ENCODE measurements at places on chromosomes 2 and 18.
A peak's percentile ranks its signal among the peaks of the same experiment; 100 is the strongest.

DNA sequence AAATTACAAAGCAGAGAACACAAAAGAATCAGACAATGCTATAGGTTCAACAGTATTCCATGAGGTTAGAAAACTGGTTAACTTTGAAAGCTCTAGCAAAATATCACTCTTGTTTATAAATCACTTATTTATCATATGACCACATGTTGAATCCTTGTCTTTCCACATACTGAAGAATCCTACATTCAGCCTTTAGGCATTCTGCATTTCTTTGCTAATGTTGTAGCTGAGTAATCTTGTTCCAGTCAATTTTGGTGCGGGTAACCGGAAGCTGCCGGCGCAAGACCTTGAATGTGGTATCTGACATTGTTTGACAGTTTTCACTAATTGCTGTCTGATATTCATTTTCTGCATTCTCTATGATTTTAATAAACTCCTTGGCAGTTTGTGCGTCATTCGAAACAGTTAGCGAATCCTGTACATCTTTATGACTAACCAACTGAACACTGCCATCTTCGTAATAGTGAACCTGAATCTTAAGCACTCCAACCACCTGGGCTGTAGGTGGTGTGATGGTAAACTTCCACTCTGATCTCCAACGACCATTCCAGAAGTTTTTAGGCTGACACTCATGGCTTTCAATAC lies 154.1 kb downstream of the BAZ2B start:
- no peak for DNase-seq

DNA sequence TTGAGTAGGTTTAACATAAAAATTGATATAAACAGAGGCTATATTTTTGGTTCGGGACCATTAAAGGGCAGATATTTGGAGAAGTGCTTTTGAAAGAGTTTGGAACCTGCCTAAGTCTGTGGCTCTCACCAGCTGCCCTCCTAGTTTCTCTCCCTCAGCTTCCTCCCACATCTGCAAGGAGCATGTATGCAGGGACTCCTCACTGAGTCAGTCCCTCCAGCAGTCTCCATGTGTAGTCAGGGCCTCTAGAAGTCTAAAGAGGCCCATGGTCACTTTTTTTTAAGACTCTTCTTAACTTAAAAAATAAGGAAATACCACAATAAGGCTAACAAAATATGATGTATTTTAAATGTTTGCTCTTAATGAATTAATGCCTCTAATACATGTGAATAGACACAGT lies 220.0 kb upstream of the TANK start:
- no peak for DNase-seq

DNA sequence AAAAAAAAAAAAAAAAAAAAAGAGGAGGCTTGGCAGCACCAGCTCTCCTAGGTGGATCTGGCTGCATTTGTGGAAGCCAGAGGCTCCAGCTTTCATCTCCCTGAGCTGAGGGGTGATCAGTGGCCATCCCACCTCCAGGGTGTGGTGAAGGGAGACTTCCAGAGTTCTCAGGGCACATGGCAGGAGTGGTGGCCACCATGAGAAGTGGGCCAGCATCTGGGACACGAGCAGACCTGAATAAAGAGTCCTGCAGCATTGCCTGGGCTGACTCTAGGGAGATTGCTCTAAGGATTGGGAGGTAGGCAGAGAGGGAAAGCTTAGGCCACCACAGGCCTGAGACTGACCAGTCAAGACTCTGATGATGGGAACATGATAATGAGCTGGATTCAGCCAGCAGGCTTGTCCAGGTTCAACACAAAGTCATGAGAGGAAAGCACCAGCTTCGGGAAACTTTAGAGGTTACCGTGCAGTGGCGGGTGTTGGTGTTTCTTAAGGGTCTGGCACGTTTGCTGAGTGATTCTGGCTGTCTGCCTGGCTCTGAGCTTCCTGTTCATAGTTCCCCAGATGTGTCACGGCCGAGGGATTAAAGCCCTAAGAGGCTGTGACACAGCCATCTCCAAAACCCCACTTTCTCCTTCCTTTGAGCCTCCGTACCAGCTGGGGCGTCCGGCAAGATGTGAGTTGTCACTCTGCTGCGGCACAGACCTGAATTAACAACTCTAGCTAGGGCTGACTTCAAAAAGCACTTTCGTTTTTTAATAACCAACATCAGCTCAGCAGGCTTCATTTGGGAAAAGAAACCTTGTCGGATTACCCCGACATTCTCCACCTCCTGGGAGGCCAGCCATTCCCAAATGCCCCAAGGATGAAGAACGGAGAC lies 38.3 kb upstream of the IL1R1 start:
- DNase-seq = peak; percentile 22

GRCh38 chr2:113277474-113278072 lies 1.1 kb downstream of the PAX8 start:
- DNase-seq = no peak

DNA sequence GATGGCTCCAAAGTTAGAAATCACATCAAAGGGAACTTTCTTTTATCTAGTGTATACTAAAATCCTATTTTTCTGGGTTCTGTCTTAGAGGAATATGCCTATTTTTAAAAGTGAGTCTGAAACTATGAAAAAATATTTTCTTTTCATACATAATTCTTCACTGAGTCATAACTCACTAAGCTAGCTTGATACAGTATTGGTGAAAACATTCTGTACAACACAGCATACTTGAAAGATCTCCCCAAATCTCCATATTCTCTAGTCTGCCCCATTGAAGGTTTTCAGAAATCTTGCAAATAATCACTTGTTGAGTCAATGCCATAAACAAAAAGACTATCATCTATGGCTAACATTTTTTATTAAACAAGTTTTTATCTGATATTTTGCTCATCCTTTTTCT lies 44.5 kb downstream of the COL3A1 start:
- no peak for DNase-seq

DNA sequence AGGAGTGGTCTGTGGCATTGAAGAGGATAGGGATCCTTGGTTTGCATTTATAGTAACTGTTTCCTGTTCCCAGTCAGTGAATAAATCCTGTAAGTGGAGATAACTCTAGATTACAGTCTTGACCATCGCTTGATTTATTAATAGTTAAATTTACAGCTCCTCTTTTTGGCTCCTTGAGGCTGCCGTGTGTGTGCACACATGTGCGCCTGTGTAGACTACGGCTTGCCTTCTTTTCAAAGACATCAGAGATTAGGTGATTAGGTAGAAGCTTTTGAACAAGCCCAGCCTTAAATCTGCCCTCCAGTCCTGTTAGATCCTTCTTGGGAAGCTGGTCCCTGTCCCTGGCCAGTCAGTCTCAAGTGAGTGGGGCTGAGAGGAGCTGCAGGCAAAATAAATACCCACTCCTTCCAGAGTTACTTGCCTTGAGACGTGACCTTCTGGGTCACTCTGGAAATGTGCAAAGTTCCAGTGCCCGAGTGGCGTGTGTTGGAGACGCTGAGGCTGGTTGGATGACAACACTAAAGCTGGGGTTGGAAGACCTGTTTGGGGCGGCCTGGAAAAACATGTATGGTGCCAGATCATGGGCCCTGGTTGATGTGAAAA lies 32.0 kb downstream of the TCF7L1 start:
- no peak for DNase-seq

- no peak for DNase-seq
Measured at GRCh38 chr2:213306316-213306942, 22.2 kb downstream of the SPAG16 start.

GRCh38 chr2:127651971-127652550 lies 6.1 kb downstream of the GPR17 start:
- DNase-seq = no peak

GRCh38 chr2:102140377-102140776 lies 2.2 kb upstream of the IL1R1 start:
- no peak for DNase-seq

GRCh38 chr2:151315381-151315903 lies 26.0 kb upstream of the NMI start:
- no peak for DNase-seq

DNA sequence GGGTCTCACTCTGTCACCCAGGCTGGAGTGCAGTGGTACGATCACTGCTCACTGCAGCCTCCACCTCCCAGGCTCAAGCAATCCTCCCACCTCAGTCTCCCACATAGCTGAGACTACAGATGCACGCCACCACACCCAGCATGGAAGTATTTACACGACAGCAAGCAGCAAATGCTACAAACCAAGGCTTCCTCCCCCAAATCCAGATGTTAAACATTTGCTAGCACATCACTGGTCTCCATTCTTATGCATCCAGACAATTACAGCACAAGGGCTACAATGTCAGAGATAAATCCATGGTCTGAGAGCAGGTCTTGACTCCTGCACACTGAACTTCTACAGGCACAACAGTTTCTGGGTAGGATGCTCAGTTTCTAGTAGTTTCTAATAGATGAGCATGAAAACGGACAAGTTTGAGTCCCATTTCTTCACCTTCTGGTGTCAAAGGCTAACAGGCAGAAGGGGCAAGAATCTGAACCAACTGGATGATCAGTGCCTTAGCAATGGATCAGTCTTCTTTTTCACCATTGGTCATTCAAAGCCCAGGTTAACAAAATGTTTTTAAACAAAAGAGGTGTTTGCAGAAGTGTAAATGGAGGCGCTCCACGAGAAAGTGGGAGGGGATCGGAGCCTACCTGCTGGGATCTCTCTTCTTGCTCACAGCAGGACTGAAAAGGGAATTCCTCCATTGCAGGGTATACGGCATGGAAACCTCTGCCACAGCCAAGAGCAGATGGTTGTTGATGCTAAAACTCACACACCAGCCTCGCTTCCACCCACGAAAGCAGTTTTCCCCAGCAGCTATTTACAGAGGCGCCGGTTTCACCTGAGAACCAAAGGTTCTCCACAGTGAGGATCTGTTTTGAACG lies 135.0 kb upstream of the ARL4C start:
- no peak for DNase-seq

GRCh38 chr2:108228537-108228936 lies 11.2 kb upstream of the SULT1C3 start:
- no peak for DNase-seq

GRCh38 chr18:42619771-42620170 lies 495.7 kb downstream of the RIT2 start:
- no peak for DNase-seq

GRCh38 chr2:45370369-45370768 lies 240.7 kb downstream of the SRBD1 start:
- DNase-seq = no peak

- DNase-seq = no peak
Measured at GRCh38 chr2:156017341-156017885, 315.1 kb downstream of the NR4A2 start.

DNA sequence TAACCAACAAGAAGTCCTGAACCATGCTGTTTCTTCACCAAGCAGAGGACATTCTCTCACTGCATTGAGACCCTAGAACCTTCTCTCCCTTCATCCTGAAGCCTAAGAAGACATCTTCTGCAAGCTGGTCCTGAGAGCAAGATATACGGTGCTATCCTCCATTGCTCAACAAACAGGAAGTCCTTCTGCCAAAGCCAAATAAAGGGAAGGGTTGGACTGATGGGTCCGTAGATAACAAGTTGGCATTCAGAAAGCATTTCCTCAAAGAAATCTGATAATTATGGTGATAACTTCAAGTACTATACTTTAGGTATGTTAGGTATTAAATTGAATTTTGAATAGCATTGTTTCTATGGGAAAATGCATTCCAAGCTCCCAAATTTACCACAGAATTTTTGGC lies 23.3 kb downstream of the GRB14 start:
- DNase-seq = no peak

DNA sequence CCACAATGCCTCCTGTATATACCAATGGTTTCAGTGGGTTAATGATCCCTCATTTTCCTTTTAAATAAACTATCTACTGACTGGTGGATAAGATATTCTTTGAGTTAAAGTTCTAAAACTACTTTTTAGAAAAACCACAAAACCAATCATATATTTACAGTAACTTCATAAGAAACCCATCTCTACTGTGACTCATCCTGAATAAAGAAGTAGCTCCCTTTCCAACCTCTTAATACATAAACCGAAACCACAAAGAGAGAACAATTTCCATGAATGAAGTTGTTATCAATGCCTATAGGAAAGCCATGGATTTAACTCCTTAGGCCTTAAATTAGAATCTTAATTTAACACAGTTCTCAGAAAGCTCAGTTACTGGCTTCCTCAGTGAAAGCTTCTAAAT lies 227.0 kb upstream of the SMAD7 start:
- DNase-seq = no peak

DNA sequence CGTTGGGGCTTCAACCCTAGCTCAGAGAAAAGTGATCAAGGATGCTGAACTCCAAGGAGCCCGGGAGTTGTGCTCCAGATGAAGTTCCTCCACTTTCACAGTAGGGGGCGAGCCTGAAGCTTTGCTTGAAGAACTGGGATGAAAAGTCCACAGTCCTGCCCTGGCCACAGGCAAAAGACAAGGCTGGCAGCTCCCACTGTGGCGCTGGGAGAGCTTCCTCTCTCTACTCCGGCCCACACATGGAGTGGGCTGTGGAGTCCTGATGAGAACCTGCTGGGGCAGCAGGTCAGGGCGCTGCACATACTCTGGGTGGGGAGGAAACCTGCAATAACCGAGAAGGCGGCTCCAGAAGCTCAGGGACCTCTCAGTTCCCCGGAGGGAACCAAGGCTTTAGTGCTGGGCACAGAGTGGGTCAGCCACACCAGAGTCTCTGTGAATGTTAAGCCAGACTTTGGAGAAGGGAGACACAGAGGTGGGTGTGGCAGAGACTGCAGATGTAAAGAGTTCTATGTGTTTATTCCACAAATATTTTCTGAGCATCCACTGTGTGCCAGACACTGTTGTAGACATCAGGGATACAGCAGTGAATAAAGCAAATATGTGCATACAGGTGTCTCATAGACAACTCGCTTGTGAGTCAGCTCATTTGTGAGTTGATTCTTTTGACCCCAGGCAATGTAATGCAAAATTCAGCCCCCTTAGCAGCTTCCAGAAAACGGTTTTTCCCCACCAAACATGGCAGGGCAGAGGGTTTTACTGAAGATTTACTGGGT lies 48.0 kb upstream of the MRPL33 start:
- DNase-seq = no peak

- no peak for DNase-seq
Measured at GRCh38 chr2:32691678-32692077, 63.8 kb downstream of the TTC27 start.

DNA sequence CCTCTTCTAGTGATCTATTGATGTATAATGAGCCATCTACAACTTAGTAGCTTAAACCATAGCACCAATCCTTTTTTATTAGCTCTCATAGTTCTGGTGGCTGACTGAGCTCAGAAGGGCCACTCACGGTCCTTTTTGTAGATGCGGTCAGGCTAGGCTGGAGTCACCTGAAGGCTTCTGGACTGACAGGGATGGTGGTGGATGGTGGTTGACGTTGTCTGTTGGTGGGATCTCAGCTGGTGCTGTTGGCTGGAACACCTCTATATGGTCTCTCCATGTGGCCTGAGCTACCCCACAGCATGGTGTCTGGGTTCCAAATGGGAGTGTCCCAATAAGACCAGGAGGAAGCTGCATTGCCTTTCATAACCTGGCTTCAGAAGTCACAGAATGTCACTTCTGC lies 68.0 kb downstream of the BCL2L11 start:
- DNase-seq = no peak

GRCh38 chr2:85949280-85949679 lies 60.5 kb upstream of the ST3GAL5 start:
- no peak for DNase-seq

- DNase-seq = no peak
Measured at GRCh38 chr18:77077941-77078689, 54.5 kb downstream of the MBP start.
